GOT3 (cell line): ENCODE measurements at places on chromosomes 2 and 18.

DNA sequence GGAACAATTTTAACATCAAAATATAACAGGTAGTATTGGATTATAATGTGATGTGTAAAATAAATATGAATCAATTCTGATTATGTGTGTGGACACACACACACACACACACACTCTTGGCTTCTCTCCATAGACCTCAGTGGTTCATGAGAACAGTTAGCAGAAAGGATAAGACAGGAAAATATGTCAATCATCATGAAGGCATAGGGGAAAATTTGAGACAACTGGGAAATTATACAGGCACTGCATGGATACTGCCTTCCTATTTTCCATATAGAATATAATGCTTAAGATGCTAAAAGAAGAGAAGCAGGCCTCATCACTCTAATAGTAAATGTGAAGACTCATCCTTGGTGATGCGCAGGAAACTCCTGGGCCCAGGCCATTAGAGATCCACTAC is 884.5 kb downstream of the SUCLG1 start:
- no peak for DNase-seq

GRCh38 chr2:120745420-120746111 is 9.9 kb downstream of the GLI2 start:
- DNase-seq = no peak

DNA sequence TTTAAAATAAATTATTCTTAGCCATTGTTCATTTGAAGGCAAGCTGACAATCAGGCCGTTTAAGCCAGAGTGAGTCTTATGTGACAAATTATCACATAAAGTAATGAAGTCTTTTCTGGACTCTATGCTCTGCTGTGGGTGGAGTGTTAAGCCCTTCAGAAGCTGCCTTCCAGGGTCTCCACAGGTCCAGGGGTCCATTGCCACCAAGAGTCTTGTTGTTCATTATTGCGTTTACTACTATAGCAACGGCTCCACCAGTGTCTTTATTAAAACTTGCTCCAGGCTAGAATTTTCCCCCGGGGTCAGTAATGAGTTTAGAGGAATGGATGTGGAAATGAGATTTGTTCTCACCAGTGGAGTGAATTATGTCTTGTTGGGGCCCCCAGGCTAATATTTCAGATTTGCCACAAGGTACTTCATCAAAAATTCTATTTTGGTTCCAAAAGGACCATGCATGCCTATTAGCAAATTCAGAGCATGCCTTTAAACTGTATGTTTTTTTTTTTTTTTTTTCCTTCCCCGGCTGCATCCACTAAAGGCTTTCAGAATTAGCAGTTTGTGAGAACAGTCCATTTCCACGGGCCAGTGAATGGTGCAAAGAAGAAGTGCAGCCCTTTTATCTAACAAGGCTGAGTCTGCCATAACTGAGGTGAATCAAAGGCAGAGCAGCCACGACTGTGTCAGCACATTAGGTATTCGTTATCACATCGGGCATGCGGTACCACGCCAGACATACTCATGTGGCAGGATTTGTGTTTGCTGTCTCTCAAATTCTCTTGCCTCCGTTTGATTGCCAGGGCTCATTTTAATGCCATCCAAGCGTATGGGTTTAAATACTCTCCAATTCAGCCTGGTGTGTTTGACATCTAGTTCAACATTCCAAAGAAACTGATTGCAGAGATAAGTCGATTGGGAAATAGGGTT is 26.2 kb upstream of the LRRTM1 start:
- no peak for DNase-seq

DNA sequence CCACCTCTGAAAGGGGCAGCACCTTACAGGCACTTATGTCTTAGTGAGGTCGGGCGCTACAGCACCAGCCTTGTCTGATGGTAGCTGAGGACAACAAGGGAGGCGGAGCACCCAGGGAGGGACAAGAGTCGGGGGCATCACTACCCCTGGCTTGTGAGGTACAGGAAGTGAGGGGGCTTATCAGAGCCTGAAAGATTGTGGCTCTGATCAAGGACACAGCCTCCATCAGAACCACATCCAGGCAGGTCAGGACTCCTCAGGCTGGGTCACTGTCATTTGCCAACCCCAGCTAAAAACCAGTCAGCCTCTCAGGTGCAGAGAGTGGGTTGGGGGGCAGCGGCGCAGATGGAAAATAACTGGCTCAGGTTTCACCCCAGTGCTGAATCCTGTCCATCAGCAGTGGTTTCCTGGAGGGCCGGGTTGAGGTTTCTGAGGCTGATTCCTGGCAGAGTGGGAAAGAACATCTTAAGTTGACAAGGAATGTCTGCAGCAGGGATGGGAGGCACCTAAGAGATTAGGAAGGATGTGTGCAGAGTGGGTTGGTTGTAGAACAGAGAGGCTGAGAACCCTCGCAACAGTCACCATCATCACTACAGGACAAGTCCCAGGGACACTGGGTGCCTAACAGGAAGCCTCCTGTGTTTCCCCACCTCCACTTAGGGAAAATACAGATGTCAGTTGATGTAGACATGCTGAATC is 45.3 kb downstream of the FBLN7 start:
- no peak for DNase-seq

GRCh38 chr18:44732238-44732563 is 51.5 kb downstream of the SETBP1 start:
- DNase-seq = no peak

DNA sequence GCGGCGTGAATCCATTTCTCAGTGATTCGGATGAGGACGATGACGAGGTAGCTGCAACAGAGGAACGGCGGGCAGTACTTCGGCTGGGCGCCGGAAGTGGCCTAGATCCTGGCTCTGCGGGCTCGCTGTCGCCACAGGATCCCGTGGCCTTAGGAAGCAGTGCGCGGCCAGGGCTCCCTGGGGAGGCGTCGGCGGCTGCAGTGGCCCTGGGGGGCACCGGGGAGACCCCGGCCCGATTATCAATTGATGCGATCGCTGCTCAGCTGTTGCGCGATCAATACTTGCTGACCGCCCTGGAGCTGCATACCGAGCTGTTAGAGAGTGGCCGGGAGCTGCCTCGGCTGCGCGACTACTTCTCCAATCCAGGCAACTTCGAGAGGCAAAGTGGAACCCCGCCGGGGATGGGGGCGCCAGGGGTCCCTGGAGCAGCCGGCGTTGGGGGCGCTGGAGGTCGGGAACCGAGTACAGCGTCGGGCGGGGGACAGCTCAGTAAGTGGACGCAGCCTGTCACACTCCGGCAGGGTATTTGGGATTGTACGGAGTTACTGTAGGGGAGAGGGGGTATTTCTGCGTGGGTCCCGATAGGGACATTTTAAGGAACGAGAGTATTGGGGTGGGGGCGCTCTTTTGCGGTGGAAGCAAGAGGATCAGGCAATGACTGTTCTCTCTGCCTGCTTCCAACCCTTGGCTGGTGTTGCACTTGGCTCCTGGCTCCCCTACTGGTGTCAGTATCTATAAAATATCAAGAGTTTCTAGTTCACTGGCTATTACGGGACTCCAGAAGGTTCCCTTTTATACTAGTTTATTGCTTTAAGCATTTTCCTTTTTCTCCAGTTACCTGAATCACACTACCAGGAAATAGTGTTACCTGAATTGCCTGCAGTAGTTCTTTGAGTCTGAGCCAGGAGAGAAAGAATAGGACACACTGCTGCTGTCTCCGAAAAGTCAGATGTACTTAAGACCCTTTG is 772 bp downstream of the RELCH start:
- no peak for DNase-seq

DNA sequence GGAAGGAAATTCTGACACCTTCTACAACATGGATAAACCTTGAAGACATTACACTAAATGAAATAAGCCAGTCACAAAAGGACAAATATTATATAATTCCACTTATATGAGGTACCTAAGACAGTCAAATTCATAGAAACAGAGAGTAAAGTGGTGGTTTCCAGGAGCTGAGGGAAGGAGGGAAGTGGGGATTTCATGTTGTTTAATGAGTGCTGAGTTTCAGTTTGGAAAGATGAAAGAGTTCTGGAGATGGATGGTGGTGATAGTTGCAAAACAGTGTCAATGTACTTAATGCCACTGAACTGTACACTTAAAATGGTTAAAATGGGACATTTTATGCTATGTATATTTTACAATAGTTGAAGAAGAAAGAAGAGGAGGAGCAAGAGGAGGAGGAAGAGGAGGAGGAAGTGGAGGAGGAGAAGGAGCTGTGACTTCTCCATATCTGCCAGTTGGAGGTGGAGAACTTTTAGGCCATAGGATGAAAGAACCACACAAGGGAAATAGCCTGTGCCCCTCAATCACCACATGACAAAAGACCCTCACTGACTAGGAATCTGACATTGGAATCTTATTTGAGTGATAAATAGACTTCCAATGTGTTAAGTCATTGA is 55.3 kb upstream of the LGALSL start:
- no peak for DNase-seq

GRCh38 chr2:225017713-225018112 is 24.6 kb downstream of the DOCK10 start:
- no peak for DNase-seq

DNA sequence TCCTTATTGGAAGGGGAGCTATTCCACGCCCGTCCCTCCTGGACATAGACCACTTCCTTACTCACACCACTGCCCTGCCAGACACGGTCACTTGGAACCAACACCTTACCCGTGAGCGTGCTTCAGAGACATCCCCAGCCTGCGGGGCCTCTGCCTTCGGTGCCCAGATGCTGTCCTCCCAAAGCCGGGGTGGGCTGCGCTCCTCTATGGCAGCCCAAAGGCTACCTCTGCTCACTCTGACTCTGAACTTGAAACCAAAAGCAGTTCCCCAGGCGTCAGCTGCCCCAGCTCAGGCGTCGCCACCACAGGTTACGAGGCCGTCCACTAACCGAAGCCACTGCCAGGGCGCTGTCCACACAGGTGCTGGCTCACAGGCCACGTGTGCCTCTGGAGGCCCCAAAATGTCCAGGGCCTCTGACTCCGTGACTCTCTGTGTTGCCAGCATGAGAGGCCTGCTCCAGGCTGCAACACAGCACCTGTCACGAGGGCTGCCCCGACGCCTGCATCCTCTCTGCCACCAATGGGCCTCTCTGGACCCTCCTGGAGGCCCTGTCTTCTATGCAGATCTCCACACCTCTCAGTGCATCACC is 23.8 kb downstream of the HDAC4 start:
- no peak for DNase-seq

- DNase-seq = no peak
Measured at GRCh38 chr2:114170070-114170469, 272.4 kb upstream of the DPP10 start.

- DNase-seq = no peak
Measured at GRCh38 chr2:160628811-160629210, 135.2 kb upstream of the RBMS1 start.

GRCh38 chr18:64566456-64566855 is 417.6 kb upstream of the LINC00305 start:
- no peak for DNase-seq

DNA sequence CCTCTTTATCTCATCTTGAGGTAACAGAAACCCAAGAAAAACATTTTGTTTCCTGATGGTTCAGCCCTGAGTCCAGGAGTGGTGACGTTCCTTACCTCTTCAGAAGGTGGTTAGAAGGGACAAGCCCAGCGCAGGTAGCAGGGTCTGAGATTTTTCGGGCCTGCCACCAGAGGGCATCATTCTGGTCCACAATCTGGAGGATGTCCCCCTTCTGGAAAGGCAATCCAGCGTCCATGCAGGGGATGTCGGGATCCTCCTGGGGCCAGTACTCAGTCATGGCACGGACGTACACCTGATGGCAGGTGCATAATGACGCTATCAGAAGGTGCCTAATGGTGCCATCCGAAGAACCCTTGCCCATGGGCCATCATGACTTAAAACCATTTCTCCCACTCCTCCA is 17.7 kb downstream of the MPP4 start:
- DNase-seq = no peak

GRCh38 chr2:68762665-68763064 is 28.1 kb downstream of the ARHGAP25 start:
- DNase-seq = no peak

- DNase-seq = no peak
Measured at GRCh38 chr2:129192841-129193253, 786.6 kb upstream of the RAB6C start.

DNA sequence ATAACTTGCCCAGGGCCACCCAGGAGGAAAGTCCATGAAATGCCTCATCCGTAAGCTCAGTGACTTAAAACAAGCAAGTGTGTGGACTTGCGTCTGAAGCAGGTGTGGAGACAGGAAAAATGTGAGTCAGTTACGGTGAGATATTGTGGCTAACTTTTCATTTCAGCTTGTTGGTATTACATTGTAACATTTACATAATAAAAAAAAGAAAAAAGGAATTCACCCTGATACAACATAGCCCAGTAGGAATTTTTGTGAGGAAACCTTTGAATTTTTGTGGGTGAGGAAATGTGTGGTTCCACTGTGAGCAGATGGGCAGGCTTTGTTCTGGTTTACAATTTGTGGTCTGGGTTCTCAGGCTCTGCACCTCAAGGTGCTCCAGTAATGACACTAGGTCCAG is 33.7 kb upstream of the LYPD6B start:
- DNase-seq = no peak

GRCh38 chr18:11078491-11078890 is 70.9 kb downstream of the PIEZO2 start:
- DNase-seq = no peak

DNA sequence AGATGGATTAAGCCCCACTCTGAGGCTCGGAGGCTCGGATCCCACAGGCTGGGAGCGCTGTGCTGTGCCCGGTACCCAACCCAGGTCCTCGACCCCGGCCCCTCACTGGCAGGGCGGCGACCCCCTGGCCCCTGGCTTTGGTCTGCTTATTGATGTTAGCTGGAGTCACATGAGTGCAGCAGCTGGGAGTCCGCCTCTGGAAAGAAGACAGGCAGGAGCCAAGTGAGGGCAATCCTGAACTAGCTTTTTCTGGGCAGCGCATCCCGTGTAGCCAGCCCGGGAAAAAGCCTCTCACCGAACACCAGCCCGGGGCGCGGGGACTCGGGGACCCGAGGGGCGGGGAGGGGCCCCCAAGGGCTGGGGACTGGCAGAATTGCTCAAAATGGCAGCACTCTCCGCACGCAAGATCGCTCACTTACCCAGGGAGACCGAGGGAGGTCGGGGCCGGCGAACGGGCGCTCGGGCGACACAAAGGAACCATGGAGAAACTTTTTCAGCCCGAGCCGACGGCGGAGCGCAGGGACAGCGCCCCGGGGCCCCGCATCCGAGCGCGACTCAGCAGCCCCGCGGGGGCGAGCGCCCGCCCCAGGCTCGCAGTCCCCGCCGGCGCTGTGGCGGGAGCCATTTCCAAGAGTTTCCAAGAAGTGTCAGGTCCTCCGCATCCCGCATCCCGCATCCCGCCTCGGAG is 567 bp downstream of the TMEM200C start:
- DNase-seq = no peak
